Smooth muscle cell of bladder (primary cell): ENCODE measurements at places on chromosomes 4 and X. TPM values are rescaled to one million over a fixed set of nuclear protein-coding genes. Genes with fewer than 3 reads are reported as not detected.

Gene DRD5
- total RNA-seq: not detected in 2 replicates

Gene NPY5R
- total RNA-seq: not detected in 2 replicates

Gene MUC7
- not detected in 2 replicates for total RNA-seq

Gene BRS3
- total RNA-seq: not detected in 2 replicates

Gene F8A1
- total RNA-seq: 1.1 and 1.3 TPM in 2 replicates

Gene SLBP
- total RNA-seq: 39.8 and 50.0 TPM in 2 replicates

Gene REPS2
- 0.09 and 0.14 TPM in 2 replicates for total RNA-seq

Gene SLC38A5
- 23.3 and 40.4 TPM in 2 replicates for total RNA-seq

Gene DCX
- total RNA-seq: not detected in 2 replicates

Gene FREM3
- under 0.01 TPM in 1 of 2 replicates, not detected in the other for total RNA-seq

Gene ADH7
- not detected in 2 replicates for total RNA-seq

Gene PLCXD1
- total RNA-seq: 2.6 and 3.8 TPM in 2 replicates

Gene MAGED4
- 43.0 and 45.2 TPM in 2 replicates for total RNA-seq

Gene ELOVL6
- 9.4 and 13.2 TPM in 2 replicates for total RNA-seq

Gene ASIC5
- not detected in 2 replicates for total RNA-seq

Gene CXorf65
- total RNA-seq: not detected in 2 replicates

Gene CDKL5
- total RNA-seq: 2.9 and 3.3 TPM in 2 replicates

Gene KIT
- 0.37 and 0.43 TPM in 2 replicates for total RNA-seq

Gene SH3TC1
- 1.0 and 1.7 TPM in 2 replicates for total RNA-seq

Gene ANKRD37
- total RNA-seq: 3.7 and 25.8 TPM in 2 replicates

Gene RHOXF2B
- under 0.01 TPM in 1 of 2 replicates, not detected in the other for total RNA-seq

Gene CCDC110
- 1.7 and 2.0 TPM in 2 replicates for total RNA-seq

Gene LUZP4
- not detected in 2 replicates for total RNA-seq

Gene PNMA3
- total RNA-seq: under 0.01 and 0.28 TPM in 2 replicates

Gene SHROOM2
- under 0.01 TPM in 2 replicates for total RNA-seq

Gene YY2
- total RNA-seq: 1.00 and 1.2 TPM in 2 replicates
